ENCODE measurements at places on chromosomes 6 and 20.

GRCh38 chr20:58310291-58310782 lies 822 bp downstream of the RAB22A start:
- no peak for DNase-seq

DNA sequence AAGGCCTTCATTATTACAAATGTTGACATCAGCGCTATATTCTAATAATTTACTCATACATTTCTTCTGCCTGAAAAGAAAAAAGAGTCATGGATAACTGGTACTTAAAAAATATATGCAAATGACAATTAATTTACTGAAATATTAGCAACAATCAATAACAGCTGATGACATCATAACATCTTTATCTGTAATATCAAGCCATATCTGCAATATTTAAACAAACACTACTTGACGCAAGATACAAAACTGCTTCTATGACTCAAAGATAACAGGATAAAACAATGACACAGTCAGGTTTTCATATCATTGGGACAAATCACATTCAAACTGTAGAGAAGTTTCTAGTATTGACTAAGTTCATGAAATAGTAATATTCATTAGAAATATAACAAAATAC lies 16.5 kb downstream of the HACE1 start:
- DNase-seq, result no peak

DNA sequence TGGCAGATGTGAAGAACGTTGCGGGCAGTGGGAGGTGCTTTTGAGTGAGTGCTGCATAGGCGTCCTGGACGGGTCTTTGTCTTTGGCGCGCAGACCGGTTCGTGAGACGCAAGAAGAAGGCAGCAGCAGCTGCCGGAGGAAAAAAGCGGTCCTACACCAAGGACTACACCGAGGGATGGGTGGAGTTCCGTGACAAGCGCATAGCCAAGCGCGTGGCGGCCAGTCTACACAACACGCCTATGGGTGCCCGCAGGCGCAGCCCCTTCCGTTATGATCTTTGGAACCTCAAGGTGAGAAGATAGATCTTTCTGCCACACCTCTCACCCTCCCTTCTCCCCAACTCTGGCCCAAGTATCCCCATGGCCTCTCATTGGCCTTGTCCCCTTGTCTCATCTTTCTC lies 1.1 kb downstream of the ABT1 start:
- DNase-seq, result no peak

GRCh38 chr6:14177413-14178082 lies 60.0 kb downstream of the CD83 start:
- no peak for DNase-seq

GRCh38 chr6:2756687-2757224 lies 6.0 kb upstream of the MYLK4 start:
- DNase-seq, result no peak

- no peak for DNase-seq
These were observed 5.0 kb downstream of the SF3B5 start for GRCh38 chr6:144090384-144090783.

DNA sequence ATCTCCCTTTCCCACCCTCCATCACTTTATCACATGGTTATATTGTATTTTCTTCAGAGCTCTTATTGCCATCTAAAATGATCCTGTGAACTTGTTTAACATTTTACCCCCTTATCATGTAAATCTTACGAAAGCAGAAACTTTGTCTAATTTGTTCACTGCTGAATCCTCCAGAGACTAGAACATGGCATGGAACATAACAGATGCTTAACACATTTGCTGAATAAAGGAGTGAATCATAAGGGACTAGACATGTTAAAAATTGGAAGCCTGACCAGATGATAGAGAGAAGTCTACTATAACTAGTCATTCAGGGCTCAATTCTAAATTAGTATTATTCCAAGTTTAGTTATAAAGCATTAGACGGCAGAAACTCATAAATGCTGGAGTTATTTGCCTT lies 73.3 kb downstream of the MAN1A1 start:
- DNase-seq, result no peak

DNA sequence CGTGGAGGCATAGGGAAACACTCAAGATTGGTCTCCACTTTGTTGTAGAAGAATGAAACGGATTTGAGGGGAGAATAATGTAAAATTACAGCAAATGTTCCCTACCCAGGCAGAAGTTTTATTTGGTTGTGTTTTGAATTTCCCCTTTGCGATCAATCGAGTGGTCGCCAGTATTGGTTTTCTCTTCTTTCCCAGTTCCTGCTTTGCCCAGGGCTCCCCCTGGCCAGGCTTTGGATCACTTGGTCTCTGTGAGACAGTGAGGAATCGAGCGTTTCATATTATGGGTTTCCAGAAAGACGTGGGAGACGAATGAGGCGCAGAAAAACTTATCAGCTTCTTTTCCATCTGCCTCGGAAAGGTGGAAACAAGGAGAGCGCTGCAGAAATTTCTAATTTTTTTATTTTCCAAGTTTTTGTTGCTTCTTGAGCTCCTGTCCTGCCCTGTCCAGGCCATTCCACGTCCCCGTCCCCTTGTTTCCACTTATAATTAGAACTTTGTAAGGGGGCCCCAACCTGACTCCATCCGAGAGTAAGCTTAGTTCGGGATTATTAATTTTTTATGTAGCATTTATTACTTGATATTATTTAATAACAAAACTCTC lies 7.5 kb upstream of the TBX18 start:
- no peak for DNase-seq

- peak; percentile 70 for DNase-seq
These were observed 31.1 kb downstream of the SERPINB6 start for GRCh38 chr6:2940010-2940850.

DNA sequence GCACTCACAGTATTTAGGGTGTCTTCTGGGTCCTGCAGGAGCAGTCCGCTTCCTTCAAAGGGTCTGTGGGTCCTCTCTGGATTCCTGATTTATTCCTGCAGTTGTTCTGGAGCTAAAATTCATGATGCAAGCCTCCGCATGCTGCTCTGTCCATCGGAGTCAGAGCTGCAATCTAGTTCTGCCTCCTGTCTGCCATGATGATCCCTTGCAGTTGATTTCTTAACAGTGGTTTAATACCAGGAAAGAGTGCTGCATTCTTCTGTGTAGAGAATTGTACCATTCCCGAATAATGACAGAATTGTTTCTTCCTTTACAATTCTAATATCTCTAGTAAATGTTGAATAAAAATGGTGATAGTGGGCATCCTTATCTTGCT lies 72.0 kb upstream of the B3GAT2 start:
- no peak for DNase-seq

GRCh38 chr6:37516076-37516919 lies 16.6 kb upstream of the CCDC167 start:
- peak; percentile 77 for DNase-seq

DNA sequence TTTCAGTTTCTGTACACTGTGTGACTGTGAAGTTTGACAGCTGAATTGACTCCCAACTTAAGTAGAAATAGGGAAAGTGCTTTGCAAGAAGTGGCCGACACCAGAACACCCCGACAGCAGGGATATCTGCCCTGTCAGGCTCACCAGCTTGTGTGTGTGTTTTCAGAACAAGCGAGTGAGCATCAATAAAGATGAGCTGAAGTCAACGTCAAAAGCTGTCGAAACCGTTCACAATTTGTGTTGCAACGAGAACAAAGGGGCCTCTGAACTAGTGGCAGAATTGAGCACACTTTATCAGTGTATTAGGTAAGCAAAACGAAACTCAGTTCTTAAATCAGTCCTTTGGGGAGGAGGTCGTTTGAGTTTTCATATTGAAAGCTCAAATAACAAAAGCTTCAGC lies 10.7 kb downstream of the NELFCD start:
- no peak for DNase-seq

- DNase-seq, result peak; percentile 98
These were observed 1.3 kb downstream of the TUBB start for GRCh38 chr6:30721198-30722024.

DNA sequence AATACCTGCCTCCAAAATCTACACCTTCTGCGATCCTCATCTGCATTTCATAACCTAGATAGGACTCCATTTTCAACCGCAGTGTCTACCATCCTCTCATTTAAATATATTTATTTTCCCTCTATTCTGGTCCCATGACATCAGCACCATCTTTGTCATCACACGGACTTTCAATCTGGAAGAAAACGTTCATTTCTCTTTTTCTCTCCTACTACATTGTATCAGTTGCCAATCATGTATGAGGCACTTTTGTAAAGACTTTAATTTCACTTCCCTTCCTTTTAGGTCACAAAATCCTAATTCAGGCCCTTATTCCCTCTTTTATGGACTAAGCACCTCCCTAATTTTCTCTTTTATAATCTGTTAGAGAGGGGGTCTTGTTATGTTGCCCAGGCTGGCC lies 89.6 kb downstream of the PHACTR1 start:
- DNase-seq, result no peak

GRCh38 chr6:118177720-118178119 lies 270.7 kb downstream of the SLC35F1 start:
- no peak for DNase-seq

DNA sequence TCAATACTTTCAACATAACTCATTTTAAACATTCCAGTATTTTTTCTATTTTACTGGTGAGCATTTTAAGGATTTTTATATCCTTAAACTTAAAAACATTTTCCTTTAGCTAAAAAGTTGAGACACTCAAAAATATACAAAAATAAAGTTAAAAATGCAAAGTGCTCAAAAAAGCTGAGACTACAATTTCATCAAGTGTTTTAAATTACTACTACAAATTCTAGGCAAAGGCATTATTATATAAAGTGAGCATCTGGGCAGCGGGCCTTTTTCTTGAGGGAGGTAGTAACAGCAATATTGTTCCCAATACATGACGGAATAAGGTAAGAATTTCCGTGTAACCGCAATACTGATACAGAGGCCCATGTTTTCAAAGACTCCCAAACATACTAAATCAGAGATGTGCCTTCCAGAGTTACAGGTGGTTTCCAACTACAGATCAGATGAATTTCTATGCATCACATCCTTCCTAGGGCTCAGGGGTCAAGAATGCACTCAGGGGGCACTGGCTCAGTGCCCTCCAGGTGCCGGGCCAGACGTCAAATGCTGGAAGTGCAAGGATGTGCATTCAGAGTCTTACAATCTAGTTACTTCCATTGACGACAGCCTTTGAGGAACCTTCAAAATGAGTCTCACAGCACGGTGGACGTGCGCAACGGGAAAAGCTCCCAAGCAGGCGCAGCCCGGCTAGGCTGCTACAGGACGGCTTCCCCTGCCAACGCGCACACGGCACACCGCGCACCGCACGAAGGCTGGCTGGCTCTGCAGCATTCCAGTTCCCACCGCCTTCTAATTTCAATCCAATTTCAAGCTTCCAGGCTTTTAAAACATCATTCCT lies 1.7 kb downstream of the PHF10 start:
- peak; percentile 38 for DNase-seq

- DNase-seq, result peak; percentile 52
These were observed 36.4 kb upstream of the HLA-C start for GRCh38 chr6:31308050-31308844.

DNA sequence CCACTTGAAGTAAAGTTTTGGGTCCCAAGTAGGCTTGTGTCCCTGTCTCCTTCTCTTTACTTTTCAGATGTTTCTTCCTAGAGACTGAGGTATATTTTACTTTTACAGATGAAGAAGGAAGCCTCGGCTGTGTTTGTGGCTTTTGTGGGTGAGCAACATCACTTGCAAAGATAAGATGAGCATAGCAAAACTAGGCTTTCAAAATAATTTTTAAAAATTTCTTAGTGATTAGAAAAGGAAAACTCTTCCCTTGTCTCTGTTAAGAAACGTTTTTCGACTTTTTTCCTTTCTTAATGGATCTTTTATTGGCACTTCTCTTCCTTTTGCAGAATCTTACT lies 7.6 kb downstream of the PTPN1 start:
- no peak for DNase-seq

DNA sequence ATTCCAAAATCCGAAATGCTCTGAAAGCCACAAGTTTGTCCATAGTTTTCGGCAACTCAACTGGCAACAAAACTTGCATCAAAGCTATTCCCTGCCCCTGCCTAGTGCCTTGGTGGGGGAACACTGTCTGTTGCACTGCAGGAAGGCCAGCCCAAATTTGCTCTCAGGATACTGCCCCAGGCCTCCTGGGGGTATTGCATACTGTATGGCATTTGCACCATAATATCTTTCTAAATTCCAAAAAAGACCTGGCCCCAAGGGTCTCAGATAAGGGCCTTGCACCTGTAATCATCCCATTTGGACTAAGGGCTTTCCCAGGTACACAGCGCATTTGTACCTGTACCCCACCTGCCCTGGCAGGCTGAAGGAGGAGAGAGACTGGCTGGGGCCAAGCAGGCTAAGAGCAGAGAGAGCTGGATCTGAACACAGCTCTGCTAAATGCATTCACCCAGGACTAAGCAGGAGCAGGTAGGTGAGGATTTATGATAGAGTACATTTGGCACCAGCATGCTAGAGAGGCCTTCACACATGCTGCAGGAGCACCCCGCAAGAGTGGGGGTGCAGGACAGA lies 4.0 kb upstream of the GRM4 start:
- no peak for DNase-seq

GRCh38 chr6:125797120-125797885 lies 6.5 kb downstream of the NCOA7 start:
- no peak for DNase-seq

DNA sequence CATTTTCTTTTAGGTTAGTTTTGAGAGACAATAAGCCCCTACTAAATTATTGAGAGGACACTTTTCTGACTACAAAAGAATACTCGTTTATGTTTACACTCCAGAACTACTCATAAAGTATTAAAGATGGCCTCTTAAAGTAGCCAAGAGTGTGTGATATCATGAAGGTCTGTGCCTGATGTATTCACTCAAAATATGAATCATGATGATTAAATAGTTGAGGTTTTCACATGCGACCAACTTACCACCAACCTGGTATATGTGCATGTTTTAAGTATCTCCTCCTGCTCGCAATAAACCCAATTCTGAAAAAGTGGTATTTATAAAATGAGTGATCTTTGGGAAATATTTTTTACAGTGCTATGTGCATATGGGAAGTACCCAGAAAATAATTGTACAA lies 43.9 kb downstream of the IL20RA start:
- no peak for DNase-seq

DNA sequence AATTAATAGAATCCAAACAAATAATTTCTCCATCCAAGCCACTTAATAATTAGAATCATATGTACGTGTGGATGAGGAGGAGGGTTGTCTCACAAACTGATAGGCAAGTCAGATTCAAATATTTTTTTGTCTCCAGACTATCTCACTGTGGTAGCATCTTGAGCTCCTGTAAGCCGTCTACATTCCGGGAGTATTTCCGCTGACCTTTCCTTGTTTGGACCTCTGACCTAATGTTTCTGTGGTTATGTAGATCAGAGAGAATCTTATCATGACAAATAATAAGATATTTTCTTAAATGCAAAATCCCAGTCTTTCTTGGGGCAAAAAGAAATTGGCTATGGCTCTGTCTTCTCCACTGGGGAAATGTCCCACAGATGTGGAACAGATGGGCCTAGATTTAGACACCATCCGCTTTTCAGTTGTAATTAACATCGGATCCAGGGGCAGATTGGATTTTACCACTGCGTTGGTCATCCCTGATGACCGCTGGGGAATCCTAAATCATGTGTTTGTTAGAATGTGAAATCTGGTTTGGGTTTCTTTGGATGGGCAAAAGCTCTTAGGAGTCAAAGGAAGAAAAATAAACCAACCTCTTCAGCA lies 197.1 kb upstream of the RIN2 start:
- DNase-seq, result no peak

GRCh38 chr6:122372647-122373046 lies 26.8 kb upstream of the HSF2 start:
- DNase-seq, result no peak

Measured in activated T-cell treated with anti-CD3 and anti-CD28 coated beads for 48 hours (primary cell).